ENCODE measurements at places on chromosomes 6 and 20.

DNA sequence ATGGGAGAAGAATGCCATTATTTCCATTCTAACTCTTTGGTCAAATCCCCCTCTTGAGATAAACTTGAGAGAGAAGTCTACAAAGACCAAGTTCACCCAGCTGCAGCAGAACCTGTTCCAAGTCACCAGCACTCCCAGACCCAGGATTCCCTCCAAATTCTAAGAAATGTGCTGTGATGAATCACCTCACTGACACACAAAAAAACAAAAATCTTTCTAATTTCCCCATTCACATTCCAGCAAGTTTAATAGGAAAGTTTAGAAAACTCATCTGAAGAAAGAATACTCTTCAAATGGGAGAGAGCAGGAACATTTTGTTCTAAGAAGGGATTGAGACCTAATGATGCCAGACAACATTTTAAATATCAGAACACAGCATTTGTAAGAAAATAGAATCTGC is 213.6 kb upstream of the PLCB4 start:
- peak; percentile 54 for DNase-seq

- peak; percentile 23 for DNase-seq
Measured at GRCh38 chr20:48626226-48626937, 201.4 kb downstream of the PREX1 start.

- no peak for DNase-seq
Measured at GRCh38 chr20:14821251-14821650, 483.8 kb upstream of the FLRT3 start.

DNA sequence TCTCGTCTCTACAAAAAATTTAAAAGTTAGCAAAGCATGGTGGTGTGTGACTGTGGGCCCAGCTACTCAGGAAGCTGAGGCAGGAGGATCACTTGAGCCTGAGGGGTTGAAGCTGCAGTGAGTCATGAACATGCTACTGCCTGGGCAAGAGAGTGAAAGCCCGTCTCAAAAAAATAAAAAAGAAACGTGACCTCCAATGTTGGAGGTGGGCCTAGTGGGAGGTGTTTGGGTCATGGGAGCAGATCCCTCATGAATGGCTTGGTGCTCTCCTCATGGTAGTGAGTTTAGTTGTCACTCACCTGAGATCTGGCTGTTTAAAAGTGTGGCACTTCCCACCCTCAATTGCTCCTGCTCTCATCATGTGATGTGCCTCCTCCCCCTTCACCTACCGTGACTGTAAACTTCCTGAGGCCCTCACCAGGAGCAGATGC is 24.3 kb downstream of the RBL1 start:
- peak; percentile 18 for DNase-seq

- no peak for DNase-seq
Measured at GRCh38 chr20:34099675-34100074, 12.4 kb downstream of the EIF2S2 start.
